Stimulated activated CD8-positive, alpha-beta memory T cell treated with anti-CD3 and anti-CD28 coated beads, Interleukin-7, amount 100 ng/mL, for 1 hour (primary cell): ENCODE measurements at places on chromosomes 4 and X.

- no peak for DNase-seq
Observed at GRCh38 chrX:12955882-12956703, 18.8 kb upstream of the TMSB4X start.

GRCh38 chrX:19893727-19894126, 6.3 kb upstream of the SH3KBP1 start:
- DNase-seq, result no peak

GRCh38 chr4:100590325-100590724, 72.5 kb upstream of the EMCN start:
- DNase-seq, result no peak

DNA sequence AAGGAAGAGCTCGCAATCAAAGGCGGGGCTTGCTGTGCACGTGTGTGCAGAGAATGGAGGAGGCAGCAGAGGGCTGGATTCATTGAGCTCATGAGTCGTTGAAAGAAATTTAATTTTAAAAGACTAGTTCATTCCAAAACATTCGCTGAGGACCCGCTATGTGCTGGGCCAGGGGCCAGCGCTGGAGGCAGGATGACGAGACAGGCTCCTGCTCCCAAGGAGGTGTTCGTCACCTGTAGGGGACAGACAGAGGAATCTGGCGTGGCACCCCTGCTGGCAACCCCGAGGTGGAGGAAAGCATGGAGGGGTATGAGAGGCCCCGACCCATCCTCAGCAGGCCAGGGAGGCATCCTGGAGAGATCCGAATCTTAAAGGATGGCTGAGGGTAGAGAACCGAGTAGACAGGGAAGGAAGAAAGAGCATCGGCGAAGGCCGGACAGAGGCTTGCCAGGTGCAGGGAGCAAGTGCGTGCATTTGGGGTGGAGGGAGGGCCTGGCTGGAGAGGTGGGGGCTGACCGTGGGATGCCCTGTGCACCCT, 96.4 kb downstream of the CPZ start:
- DNase-seq, result no peak

DNA sequence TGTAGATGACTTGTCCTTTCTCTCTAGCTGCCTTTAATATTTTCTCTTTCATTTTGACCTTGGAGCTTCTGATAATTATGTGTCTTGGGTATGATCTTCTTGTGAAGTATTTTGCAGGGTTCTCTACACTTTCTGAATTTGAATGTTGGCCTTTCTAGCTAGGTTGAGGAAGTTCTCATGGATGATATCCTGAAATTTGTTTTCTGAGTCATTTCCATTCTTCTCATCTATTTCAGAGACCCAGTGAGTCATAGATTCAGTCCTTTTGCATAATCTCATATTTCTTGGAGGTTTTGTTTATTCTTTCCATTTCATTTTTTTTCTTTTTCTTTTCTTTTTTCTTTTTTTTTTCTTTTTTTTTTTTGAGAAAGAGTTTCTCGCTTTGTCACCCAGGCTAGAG, 585.7 kb upstream of the PABPC4L start:
- no peak for DNase-seq

DNA sequence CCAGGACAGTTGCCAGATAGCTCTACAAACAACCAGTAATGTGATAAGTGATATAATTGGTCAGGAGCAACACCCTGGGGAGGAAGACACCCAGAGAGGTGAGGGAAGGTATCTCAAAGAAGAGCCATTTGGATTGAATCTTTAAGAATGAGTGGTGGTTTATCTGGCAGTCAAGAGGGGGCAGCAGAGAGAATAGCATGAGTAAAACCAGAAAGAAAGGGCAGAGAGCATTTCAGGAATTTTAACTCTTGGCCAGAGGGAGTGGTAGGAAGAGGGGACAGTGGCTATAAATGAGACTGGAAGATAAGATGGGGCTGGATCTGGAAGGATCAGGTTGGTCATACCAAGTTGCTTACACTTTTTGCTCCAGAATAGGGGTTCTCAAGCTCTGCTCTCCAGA, 5.9 kb upstream of the SEPTIN6 start:
- no peak for DNase-seq

DNA sequence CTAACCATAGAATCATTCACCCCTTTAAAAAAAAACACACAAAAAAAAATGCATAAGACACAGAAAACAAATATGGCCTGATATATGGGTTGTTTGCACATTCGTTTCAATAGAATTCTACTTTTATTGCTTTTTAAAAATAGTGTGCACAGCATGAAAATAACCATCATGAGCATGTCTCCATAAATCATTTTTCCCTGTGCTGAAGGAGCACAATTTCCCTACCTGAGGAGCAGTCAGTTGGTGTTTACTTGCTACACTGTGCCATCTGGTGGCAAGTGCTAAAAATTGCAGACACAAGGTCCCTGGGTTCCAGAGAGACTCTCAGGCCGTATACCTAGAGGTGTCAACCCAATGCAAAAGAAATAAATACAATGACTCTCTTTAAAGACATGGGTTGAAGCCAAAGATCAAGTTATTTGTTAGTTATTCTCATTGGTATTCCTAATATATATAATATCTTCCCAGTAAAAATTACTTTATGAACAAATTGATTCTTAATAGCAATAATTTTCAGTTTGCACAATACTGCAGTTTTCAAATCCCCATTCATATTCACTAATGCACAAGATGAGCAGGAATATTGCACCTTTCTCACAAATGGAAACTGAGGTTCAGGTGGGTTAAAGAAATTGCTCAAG, 551.4 kb downstream of the IQCM start:
- no peak for DNase-seq

GRCh38 chr4:3516061-3516835, 16.0 kb downstream of the LRPAP1 start:
- DNase-seq, result no peak

GRCh38 chr4:168797738-168798375, 212.2 kb downstream of the CBR4 start:
- DNase-seq, result no peak

DNA sequence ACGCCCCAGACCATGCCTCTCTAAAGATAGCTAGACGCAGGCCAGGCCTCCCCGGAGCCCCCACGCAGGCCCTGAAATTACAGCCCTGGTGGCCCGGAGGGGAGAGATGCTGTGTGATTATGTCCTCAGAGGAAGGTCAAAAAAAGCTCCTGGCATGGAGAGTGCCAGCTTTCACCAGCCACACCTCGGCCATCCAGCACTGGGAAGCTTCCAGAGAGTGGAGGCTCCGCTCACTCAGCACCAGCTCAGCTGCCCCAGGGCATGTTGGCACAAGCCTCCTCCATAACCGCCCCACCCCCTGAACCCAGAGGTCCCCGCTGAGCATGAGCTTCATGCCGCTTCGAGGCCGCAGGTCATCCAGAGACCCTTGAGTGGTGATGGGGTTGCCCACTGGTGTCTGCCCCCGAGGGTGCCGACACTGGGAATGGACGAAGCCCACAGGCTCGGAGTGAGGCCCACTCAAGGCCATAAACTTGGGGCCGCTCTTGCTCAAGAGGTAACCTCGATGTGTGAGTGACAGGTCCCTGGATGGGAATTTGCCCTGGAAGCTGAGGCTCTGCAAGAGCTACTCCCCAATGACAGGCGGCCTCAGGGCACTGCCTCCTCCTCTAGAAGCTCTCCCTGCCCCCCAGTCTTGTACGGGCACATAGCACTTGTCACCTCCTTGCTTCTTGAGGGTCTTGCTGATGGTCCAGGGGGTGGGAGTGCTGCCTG, 4.4 kb upstream of the BGN start:
- no peak for DNase-seq

- no peak for DNase-seq
Observed at GRCh38 chr4:78766026-78766425, 10.1 kb upstream of the BMP2K start.
